Activated CD8-positive, alpha-beta memory T cell treated with anti-CD3 and anti-CD28 coated beads, Interleukin-2, amount 50 U/mL, for 48 hours (primary cell): ENCODE measurements at places on chromosomes 7 and 10.

DNA sequence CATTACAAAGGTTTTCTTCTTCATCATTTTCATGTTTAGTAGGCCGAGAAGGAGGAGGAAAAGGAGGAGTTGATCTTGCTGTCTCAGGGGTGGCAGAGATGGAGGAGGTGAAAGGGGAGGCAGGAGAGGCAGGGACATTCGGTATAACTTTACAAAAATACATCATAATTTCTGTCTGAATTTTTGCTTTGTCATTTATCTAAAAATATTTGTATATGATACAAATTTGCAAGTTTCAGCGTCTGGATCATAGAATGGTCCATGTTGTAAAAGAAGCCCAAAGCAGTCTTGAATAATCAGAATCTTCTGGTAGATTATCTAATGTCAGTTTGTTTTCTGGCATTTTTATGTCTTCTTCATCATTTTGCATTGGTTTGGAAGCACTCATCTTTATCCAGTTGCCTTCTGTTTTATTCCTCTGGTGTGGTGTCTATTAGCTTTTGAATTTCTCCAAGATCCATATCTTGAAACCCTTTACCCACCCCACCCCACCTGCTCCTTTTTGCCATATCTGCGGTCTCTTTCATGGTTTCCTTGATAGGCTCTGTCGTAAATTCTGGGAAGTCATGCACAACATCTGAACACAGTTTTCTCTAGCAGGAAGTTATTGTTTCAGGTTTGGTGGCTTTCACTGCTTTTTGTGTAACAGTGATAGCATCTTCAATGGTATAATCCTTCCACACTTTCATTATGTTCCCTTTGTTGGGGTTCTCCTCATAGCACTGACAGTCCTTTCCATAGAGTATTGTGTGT is 95.0 kb downstream of the ST7 start:
- DNase-seq: no peak

DNA sequence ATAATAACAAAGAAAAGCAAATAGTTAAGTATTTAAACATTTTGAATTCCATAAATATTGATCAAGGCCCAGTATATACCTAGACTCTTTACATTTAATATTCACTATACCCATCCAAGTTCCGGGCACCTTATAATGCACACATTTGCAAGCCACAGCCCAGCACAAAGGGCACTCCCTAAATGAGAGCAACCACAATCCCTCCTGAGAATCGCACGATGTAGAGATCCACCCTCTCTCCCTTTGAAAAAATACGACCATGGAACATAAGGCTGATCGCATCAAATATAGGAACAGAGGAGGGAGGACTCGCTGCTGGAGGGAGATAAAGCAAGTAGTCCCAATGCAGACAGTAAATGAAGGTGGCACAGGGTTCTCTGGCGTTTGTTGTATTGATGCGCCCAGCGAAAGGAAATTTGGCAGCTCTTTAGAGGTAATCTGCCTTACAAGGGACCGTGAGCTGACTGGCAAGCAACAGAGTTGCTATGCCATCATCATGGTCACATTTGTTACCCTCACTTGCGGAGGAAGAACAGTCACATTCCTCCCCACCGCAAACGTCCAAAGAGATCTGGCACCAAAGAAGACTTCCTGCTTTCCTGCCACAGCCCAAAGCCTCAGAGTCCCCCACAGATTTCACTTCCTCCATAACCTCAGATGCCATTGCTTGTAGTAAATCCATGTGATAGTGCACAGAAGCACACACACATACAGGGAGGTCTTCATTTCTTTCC is 16.1 kb upstream of the TAS2R40 start:
- DNase-seq: no peak

- DNase-seq: peak; percentile 63
Measured at GRCh38 chr7:39609113-39609934, 14.0 kb upstream of the RALA start.

GRCh38 chr10:119517235-119518141 is 25.0 kb downstream of the RGS10 start:
- DNase-seq: peak; percentile 82

DNA sequence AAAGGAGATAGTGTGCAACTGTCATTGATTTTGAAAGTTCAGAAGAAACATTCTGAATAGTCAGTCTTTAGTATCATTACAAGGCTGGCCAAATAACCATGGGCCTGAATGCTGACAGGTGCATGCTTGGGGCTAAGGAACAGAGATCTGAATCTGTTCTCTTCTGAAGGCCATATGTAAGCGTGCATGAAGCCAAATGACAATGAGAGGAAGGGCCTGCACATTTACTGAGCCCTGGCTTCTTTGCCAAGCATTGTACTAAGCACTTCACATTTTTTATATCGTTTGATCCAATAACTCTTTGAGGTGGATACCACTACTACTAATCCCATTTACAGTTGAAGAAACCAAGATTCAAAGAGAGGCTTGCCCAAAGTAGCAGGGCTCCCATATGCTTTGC is 22.5 kb upstream of the TIAL1 start:
- DNase-seq: no peak

DNA sequence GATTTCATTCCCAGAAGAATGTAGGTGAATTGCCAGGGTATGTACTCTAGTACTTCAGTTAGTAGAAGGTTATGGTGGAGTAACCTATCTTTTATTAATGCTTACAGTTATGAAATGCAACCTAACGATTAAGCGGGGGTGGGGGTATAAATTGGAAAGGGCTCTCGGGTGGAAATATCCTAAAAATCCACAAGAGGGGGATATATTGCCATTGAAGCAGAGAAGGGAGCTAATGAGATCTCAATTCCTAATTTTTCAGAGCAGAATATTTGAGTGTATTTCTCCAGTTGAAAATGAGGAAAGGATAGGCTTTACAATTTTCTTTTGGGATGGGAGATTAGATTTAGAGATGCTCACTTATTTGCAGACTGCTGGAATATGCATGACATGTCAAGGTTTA is 90.8 kb downstream of the DNAJB9 start:
- no peak for DNase-seq

- DNase-seq: no peak
Measured at GRCh38 chr7:69692611-69693010, 94.3 kb downstream of the AUTS2 start.

DNA sequence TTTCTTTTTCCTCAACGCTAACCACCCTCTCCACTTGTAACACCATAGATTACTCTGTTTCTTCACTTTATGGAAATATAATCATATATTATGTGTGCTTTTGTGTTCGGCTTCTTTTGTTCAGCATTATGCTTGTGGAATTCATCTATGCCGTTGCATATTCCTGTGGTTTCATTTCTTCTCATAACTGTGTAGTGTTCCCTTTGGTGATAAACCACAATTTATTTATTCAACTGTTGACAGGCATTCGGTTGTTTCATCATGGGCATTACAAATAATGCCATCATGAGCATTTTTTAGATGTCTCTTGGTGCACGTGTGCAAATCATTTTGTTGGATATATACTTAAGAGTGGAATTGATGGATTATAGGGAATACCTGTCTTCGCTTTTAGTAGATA is 12.1 kb downstream of the AVL9 start:
- DNase-seq: no peak

GRCh38 chr10:44988957-44989585 is 10.5 kb upstream of the DEPP1 start:
- no peak for DNase-seq
